ENCODE measurements at places on chromosomes 3 and 15.

DNA sequence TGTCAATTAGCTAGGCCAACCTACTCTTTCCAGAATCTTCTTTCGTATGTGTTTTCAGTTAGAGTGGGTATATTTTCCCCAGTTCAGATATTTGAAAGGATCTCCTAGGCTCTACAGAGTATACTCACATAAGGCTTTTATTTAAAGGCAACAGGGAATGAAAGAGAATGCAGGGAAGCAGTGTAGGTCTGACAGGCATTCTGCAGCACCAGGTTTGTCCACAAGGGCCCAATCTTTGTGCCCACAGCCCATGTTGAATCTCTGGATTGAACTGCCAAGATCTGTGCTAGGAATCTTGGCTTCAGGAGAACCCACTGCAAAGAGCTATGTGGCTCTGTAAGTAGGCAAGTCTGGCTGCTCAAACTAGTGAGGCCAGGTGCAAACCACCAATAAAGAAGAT lies 24.2 kb upstream of the GALNT15 start:
- no peak for DNase-seq

DNA sequence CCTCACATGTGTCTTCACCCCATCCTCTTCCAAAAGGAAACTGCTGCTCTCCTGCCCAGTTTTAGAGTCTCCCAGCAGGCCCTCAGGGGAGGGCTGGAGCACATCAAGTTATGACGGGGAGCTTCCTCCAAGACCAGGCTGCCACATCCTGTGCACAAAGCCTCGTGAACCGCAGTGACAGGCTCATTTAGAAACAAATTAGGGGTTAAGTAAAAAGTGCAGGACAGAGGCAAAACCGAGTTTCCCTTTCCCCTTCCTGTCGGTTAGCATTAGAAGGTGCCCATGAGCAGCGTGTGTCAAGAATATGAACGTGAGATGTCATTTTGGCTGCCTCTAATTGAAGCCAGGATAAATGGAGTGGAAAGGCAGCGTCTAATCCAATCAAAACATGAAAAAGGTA lies 199.7 kb downstream of the ARRDC4 start:
- no peak for DNase-seq

DNA sequence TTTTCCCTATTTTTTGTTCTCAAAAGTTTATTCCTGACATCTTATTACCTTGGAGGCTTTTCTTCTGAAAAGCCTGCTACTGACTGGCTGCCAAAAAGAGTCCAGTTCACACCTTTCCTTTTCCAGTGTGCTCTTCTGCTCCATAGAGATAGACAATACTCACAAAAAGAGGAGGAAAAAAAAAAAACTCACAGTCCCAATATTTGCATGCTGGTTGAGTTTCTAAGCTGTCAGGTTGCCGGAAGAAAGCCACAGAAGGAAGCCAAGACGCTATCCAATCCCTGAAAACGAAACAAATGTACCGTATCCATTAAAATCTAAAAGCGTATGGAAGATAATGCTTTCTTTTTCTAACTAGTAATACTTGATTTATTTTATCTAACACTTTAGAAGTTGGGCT lies 299.5 kb downstream of the CADM2 start:
- DNase-seq = no peak

- DNase-seq = no peak
These were observed 223.3 kb upstream of the TPRG1 start for GRCh38 chr3:188948281-188948996.

Data from breast epithelium (tissue), 4 donors.